ENCODE measurements at places on chromosomes 3 and 15.

- DNase-seq: no peak
These were observed 87.5 kb upstream of the MELTF start for GRCh38 chr3:197117114-197117513.

GRCh38 chr3:170426240-170426797 lies 7.7 kb downstream of the CLDN11 start:
- DNase-seq: no peak

DNA sequence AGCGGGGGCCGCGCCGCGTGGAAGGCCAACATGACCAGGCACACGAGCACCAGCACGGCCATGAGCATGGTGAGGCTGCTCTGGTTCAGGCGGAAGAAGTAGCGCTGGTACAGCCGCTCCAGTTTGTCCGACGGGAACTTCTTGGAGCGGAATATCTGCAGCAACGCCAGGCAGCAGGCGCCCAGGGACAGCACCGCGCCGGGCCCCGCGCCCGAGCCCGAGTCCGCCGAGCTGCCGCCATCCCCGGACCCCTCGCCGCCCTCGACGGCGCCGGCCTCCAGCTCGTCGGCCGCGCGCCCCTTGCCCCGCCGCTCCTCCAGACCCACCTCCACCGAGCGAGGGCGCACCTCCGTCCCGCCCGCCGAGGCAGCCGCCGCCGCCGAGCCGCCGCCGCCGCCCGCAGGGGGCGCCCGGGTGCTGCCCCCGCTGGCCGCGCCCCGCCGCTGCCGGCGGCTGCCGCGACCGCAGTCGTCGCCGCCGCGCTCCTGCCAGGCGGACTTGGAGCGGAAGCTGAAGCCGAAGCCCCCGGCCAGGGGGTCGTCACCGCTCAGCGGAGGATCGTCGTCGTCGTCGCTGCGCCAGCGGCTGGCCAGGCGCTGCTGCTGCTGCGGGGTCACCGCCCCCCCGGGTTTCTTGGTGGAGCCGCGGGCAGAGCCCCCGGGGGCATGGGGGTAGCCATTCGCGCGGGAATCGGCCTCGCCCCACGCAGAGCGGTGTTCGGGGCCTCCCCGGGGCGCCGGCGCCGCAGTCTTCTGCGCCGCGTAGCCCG lies 957 bp downstream of the ADCY5 start:
- DNase-seq: peak; percentile 43

GRCh38 chr3:118736107-118736506 lies 298.5 kb downstream of the IGSF11 start:
- no peak for DNase-seq

DNA sequence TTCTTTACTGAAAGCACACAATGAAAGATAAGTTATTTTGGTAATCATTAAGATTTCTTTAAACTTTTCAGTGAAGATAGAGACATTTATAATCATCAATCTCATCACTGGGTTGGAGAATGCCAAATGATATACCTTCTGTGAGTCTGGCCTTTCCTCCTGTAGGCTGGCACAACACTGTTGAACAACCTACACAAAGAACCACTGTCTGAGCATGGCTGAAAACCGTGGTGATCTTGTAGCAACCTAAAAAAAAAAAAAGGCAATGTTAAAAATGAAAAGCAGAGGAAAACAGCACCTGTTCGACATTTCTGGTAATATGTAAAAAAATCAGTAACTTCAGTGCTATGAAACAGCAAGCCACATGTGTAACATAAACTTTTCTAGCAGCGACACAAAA lies 1.8 kb downstream of the RPS27L start:
- no peak for DNase-seq

- no peak for DNase-seq
These were observed 4.9 kb downstream of the GALK2 start for GRCh38 chr15:49174902-49175301.

- DNase-seq: no peak
These were observed 7.0 kb upstream of the RNF111 start for GRCh38 chr15:58980351-58980939.

GRCh38 chr15:81303244-81304225 lies 20.4 kb downstream of the STARD5 start:
- peak; percentile 34 for DNase-seq

DNA sequence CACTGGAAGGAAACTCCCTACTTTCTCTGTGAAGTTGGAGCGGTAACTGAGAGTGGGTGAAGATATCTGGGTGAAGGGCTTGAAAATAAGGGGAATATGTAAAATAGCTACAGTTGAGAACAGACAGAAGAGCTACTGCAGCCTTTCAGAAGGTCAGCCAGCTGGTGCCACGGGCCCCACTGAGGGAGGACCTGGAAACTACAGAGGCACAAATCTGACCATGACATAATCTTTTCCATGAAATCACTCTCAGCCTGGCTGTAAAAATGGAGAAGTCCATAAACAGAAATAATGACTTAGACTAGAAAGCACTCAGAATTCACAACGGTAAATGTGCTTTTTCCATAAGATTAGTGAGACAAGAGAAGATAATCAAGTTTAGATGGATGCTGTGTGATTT lies 46.4 kb downstream of the ST3GAL6 start:
- no peak for DNase-seq

DNA sequence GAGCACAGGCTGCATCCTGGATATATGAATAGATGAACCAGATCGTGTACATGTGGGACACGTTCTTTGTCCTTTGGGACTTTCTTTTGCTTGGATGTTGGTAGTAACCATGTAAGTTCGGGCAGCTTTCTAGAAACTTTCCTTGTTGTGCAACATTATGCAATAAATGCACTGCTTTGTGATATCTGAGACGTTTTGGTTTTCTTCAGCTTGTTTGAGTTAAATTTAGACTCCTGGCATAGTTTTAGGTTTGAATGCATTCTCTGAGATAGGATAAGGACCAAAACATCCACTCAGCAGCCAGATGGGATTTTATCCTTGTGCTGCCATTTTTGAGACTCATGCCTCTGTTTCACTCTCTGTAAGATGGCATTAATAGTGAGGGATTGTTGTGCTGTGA lies 158.9 kb downstream of the IGF1R start:
- no peak for DNase-seq

DNA sequence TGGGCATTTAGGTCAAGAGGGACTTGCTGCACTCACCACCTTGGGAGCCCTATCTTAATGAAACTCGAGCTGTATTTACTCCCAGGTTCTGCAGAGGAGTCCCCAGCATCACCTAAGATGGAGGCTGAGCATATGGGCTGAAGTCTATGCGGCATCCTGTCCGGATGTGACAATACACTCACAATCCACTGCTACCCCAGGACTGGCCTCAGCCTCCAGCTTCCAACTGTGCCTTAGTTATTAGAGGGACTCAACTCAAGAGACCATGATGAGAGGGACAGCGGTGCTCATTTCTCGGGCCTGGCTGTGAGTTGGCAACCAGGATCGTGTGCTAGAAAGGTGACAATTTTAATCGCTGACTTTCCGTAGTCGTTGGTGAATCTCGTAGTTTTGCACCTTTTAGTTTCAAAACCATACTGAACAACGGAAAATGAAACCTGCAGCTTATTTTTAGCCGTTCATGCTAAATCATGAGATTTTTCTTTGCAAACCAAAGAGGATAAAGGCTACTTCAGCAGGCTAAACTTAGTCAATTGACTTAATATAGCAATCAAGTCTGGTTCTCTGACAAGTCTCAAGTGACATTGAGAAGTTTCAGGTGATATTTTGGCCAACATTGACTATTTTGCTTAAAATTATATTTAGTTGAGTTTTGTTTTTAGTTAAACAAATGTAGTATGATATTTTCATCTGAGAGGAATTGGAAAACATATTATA lies 11.1 kb downstream of the ZBTB38 start:
- peak; percentile 29 for DNase-seq

DNA sequence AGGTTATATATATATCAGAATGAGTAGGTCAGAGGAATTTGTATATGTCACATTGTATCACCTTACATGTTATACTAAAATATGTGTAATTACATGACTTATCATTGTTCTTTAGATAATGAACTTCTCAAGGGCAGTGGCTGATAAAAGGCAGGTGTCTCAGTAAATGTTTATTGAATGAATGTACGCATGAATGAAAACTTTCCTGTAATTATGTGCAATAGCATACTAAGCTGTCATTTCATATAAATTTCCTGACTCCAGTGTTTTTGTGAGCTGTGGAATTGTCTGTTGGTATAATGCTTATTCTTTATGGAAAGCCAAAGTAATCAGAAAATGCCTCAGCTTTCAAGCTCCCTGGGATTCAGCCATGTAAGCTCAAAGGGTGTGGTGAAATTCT lies 4.2 kb downstream of the TBC1D23 start:
- DNase-seq: no peak

GRCh38 chr15:77737238-77738037 lies 104.7 kb upstream of the LINGO1 start:
- no peak for DNase-seq

DNA sequence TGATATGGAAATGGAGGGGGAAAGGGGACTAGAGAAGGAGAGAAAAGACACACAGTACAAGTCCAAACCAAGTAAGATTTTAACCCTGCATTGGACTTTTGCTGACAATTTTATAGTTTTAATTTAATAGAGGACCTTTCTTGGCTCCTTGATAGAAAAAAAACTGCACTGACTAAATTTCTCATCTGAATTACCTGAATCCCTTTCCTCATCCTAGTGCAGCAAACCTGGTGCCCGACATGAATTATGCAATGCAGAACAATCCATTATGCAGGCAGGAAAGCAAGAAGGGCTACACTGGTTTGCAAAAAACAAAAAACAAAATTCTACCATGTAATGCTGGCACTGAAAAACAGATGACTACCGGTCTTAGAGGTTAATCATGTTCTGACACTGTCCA lies 15.5 kb downstream of the MAGI1 start:
- DNase-seq: no peak

DNA sequence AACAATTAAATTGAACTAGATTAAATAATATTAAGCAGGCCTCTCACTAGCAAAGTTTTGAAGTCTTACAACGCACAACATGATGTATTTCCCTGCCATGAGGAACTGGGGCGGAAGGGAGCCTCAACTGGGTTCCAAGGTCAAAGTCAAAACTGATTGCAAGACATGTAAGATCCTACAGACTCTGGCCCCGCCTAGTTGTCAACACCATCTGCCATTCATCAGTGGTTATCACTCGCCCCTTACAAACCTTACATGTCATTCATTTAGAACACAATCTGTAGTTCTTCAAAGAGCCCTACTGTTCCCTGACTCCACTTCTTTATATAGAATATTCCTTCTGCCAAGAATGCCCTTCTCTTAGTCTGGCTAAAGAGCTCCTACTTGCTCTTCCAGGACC lies 10.0 kb downstream of the ATP13A3 start:
- no peak for DNase-seq

DNA sequence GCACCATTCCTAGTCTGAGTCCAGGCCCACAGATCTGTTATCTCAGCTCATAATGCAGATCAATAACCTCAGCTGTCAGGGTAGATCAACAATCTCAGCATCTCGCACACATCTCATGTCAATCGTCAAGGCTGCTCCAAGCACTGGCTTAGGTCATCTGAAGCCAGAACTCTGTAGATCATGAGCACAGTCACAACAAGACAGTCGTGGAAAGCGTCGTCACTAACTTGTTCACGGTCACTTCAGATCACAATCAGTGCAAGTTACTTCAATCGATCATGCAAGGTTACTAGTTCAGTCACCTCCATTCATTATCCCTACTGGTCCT lies 71.8 kb downstream of the RBPMS2 start:
- no peak for DNase-seq

DNA sequence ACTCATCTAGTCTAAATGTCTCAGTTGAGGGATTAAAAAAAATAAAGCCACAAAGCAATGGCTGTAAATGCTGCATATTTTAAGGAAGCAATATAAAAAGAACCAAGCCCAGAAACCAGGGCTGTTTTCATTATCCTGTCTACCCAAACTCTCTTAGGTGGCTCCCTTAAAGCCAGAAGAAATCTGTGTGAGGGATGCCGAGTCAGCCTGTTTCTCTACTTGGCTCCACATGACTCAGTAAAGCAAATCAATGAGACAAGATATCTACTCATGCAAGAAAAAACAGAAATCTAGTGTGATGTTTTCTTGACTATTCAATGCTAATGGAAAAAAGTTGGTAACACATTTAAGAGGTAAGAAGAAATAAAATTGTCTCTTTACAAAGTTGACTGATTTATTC lies 296.2 kb downstream of the ZBTB20 start:
- no peak for DNase-seq

GRCh38 chr15:68413363-68414205 lies 18.4 kb downstream of the ITGA11 start:
- DNase-seq: no peak

GRCh38 chr3:138888560-138888959 lies 53.8 kb upstream of the PIK3CB start:
- DNase-seq: no peak

GRCh38 chr3:78879295-78879860 lies 888.4 kb downstream of the ROBO1 start:
- no peak for DNase-seq

DNA sequence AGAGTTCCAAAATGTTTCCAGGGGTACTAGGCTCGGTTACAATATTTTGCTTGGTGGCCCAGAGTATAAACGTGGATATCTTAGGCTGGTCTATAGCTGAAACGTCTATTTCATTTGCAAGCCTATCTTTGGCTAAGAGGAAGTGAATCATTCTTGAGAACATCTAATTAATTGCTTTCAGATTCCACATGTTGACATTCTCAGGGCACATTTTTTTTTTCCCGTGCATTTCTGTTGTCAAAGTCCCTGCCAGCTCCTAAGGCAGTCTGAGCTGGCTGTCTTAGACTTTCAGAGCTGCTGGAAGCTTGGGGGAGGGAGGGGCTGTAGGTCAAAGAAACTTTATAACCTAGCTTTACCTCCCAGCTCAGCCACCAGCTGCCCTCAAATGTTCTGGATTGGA lies 23.2 kb upstream of the LAMP3 start:
- DNase-seq: no peak

- DNase-seq: no peak
These were observed 52.8 kb downstream of the MGA start for GRCh38 chr15:41713047-41713446.

DNA sequence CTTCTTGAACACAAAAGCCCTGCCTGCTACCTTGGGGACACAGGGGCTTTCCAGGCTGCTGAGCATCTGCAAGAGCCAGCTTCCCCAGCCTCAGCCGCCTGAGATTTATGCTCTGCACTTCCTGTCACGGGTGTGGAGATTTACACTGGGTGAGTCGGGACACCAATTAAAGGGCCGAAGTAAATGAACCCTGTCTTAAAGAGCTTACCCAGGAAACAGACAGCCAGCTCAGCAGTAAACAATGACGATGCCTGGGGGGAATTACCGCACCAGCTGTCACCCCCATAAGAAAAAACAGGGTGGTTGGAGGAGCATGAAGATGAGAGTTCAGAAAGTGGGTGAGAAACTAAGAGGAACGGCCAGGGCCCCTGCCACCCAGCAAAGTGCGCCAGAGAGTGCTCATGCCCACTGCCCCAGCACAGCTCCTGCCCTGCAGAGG lies 37.5 kb upstream of the IQSEC1 start:
- DNase-seq: peak; percentile 62

DNA sequence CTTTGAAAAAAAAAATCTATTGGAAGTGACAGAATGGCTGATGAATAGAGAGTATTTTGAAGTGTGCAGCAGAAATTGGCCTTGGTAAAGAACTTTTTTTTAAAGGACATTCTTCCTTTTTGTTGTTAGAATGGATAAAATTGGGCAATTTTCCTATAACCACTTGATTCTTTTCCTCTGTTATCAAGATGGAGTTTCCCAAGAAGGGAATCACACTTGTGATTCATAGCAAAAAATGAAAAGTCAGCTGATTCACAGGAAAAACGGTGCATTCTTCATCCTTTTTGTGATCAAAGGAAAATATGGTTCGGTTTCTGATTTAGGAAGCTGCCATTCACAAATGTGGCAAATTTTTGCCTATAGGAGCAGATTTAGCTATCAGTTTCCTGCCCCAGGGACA lies 486.8 kb downstream of the GBE1 start:
- DNase-seq: no peak

Measured in activated naive CD4-positive, alpha-beta T cell treated with anti-CD3 and anti-CD28 coated beads for 36 hours (primary cell).